Adrenal gland (tissue), 19 donors: ENCODE measurements at places on chromosomes 5 and 9.

GRCh38 chr9:127049044-127049443, 73.4 kb downstream of the ANGPTL2 start:
- DNase-seq, result peak; percentile 65

GRCh38 chr5:112762113-112762810, 24.6 kb downstream of the APC start:
- no peak for DNase-seq

- no peak for DNase-seq
Measured at GRCh38 chr5:145801195-145801594, 33.9 kb downstream of the PRELID2 start.

- no peak for DNase-seq
Measured at GRCh38 chr5:58447226-58447625, 12.7 kb downstream of the PLK2 start.
